NCI-H226 (cell line): ENCODE measurements at places on chromosomes 2 and 18.

DNA sequence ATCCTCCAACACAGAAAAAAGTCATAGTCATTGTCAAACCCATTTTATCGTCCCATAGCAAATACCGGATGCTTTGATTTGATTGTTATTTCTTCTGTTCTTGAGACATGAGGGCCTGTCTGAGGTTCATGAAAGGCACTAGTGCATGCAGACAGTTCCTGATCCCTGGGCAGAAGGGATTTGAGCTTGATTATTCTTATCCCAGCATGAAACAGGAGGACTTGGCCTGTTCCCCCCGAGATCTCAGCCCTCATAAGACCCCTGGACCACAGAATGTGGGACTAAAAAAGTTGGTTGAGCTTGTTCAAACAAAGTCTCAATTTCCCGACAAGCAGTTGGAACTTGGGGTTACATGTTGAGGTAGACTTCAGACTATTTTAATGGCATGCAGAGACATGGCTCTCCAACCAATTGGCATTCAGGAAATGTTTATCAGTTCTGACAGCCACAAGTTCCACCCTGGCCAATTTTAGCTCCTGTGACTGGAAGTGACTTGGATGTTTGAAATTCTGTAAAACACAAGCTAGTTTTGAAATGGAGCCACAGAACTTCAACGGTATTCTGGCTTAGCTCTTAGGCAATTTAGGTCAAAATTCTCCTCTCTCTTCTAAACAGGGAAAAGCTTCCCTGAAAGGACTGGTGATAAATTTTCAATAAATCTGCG lies 366.9 kb upstream of the SLC14A2 start:
- DNase-seq, result no peak

DNA sequence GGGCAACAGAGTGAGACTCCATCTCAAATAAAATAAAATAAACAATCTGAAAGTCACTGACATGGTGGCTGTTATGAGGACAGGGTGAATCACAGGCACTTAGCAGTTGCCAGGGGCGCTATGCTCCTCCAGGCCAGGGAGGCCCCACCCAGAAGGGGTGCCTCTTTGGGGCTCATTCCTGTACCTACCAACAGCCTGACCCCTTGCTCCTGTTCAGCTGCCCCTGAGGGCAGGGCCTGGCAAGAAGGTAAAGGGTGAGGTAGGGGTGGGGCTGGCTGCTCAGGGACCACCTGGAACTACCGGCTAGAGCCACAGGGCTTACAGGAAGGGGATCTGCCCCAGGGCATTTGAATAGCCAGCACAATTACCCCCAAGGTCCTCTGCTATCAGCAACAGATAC lies 60.3 kb downstream of the INPP5D start:
- no peak for DNase-seq

GRCh38 chr2:70728128-70728527 lies 39.9 kb downstream of the ADD2 start:
- peak; percentile 87 for DNase-seq

- peak; percentile 76 for DNase-seq
These were observed 66.6 kb downstream of the STPG4 start for GRCh38 chr2:47088371-47089082.

DNA sequence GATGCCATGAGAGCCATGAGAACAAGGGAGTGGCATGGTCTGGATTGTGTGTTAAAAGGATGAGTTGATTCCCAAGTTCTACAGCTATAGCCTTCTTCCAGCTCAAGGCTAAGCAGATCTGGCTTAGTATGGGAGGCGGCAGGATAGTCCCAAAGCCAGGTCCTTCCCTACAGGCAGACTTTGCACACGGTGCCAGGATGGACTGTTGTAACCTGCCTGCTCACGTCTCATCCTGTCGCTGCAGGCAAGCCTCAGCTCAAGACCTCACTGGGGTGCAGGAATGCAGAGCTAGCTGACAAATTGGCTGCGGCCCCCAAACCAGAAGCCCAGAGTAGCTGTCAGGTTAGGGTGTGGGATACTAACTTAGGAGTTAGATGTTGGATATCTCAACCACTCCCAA lies 28.8 kb upstream of the IGFBP5 start:
- no peak for DNase-seq

DNA sequence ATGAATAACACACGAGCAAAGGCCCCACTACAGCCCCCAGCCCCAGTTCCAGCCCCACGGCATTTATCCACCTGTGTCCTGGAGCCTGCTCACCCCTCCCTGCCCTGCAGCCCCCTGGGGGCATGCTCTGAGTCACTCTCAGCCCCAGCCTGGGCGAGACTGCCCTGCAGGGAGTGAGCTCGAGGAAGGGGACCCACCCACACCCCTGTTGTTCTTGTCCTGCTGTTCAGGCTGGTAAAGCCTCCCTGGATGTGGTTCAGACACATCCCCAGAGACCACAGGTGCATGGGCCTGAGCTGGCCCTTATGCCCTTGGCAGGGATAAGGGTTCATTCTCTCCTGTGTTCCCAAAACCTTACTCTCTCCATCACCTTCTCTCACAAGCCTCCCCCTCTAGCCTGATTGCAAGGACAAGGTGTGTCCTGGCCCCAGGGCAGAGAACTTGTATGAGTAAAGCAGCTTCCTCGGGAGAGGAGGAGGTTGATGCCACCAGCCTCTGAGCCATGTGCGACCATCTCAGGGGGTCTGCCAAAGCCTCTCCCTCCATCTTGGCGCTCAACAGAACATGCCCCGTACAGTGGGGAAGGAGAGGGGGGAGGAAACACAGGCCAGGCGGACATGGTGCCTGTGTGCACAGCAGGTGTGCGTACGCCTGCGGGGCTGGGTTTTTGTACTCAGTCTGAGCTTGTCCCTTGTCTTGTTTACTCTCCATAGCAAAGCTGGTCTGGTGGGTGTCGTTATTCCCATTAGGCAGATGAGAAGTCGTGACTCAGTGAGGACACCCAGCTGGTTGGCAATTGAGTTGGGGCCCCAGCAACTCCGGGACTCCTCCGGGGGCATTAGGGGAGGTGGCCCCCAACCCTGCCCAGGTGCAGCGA lies 64.4 kb downstream of the CIB4 start:
- DNase-seq, result no peak

GRCh38 chr2:184549153-184549552 lies 49.2 kb upstream of the ZNF804A start:
- DNase-seq, result no peak

GRCh38 chr2:181268174-181268867 lies 188.9 kb upstream of the ITGA4 start:
- DNase-seq, result no peak

DNA sequence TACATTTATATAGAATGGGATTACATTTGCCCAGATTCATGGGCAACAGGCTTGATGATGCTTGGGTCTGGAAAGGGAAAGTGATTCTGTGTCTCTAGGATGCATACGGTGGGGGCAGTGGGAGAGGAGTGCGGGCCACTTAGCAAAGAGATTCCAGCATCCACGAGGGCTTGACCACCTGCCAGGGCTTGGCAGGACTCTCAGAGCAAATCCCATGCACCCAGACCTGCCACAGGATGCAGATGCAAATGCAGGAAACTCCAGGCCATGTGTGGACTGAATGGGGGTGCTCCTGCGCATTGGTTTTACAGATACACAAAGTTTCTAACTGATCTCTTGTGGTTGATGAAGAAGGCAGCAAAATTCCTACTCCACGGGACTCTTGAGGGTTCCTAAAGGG lies 334.7 kb downstream of the CYRIA start:
- no peak for DNase-seq

GRCh38 chr2:133936601-133937000 lies 317.3 kb upstream of the MGAT5 start:
- no peak for DNase-seq

DNA sequence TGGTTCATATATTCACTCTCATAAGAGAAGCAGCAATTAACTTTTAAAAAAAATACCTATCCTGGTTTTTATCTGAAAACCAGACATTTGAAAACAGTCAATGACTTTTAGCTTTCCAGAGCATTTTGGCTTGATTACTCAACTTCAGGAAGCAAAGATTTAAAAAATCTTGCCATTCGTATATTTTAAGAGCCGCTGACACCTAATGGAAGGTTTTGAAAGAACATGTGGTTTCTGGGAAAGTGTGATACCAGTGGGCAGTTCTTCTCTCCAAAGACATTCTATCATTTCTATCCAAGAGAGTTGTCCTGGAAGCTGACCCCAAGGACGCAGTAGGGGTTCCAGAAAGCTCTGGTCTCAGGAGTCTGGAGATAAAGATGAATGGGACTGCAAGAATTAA lies 234.7 kb downstream of the TTC32 start:
- DNase-seq, result peak; percentile 29

GRCh38 chr2:241379481-241380480 lies 23.7 kb downstream of the FARP2 start:
- no peak for DNase-seq
